ENCODE measurements at places on chromosomes 5 and 9. TPM values are rescaled to one million over a fixed set of nuclear protein-coding genes. Genes with fewer than 3 reads are reported as not detected.

The TAF11L12 gene
- total RNA-seq: not detected

The GPR21 gene
- 0.89 TPM for total RNA-seq

The CMYA5 gene
- 0.22 TPM for total RNA-seq

The SLC1A1 gene
- total RNA-seq: 0.14 TPM

DNA sequence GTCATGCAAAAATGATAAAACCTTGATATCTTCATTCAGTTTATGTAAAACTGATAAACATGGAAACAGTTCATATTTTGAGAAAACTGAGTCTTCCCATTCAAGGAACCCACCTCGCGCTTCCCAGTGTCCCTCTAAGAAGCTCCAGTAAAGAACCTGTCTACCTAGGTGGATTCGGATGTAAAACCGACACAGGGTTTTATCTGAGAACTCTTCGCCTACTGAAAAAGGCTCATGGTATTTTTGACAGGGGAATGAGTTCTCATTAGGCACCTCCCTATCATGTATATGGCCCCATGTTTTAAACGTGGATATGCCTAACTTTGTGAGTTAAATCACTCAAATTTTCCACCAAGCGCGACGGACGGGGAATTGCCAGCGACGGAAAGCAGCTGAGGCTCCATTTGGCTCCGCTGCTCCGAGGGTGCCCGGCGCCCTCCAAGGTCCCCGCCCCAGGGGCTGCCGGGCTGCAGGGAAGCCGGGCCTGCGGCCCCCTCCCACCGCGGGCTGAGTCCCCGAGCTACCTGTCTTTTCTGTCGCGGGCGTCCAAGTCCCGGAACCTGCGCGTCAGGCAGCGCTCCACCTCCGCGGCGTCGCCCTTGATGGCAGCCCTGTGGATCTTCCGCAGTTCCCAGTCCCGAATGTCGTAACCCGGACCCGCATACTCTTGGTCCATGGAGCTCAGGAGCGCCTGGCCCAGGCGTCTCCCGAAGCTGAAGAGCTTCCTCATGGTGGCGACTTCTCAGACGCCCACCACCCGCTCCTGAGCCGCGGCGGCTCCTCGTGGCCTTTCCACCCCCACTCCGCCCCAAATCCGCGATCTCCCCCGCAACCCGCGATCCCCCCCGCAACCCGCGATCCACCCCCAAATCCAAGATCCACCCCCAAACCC lies 594 bp downstream of the ANKRD18A start:
- peaks cover 30% of the 10 kb centered on the region for H3K4me1 ChIP-seq
- peaks cover 3% of the 10 kb centered on the region for H3K27me3 ChIP-seq
- DNase-seq: peak; percentile 5
- no peaks in the 10 kb centered on the region for H3K36me3 ChIP-seq
- H3K4me3 ChIP-seq: peak overlapping the region; percentile 70

DNA sequence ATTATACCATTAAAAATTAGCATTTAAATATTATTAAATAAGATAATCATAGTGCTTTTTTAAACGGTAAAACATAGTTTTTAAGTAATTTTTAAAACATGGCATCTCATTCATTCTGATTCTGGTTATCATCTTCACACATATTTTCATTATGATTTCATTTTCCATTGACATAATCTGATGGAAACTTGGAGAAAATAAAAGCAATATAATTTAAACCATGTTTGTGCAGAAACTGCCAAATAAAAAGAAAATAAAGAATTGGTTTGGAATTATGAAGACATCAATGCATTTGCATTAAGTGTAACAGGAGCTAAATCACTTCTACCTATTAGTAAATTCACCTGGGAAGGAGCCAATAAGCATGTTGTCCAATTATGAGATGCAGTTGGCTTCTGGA lies 490.1 kb upstream of the CD180 start:
- no peak overlapping the region for H3K27ac ChIP-seq
- H3K27me3 ChIP-seq: no peaks in the 10 kb centered on the region

GRCh38 chr9:116497095-116497890 lies 189.8 kb upstream of the TRIM32 start:
- no peaks in the 10 kb centered on the region for H3K4me1 ChIP-seq
- no peaks in the 10 kb centered on the region for H3K27me3 ChIP-seq
- H3K36me3 ChIP-seq: no peaks in the 10 kb centered on the region

DNA sequence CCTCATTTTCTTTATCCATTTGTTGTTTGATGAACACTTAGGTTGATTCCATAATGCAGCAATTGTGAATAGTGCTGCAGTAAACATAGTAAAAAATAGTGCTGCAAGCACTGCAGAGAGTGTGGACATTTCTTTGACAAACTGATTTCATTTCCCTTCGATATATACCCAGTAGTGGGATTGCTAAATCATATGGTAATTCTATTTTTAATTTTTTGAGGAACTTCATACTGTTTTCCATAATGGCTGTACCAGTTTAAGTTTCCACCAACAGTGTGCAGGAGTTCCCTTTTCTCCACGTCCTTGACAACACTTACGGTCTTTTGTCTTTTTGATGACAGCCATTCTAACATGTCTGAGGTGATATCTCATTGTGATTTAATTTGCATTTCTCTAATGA lies 138.2 kb upstream of the PLPPR1 start:
- H3K27me3 ChIP-seq: no peaks in the 10 kb centered on the region
- no peak for DNase-seq
- no peak overlapping the region for H3K4me3 ChIP-seq
- no peaks in the 10 kb centered on the region for H3K4me1 ChIP-seq
- no peak overlapping the region for H3K27ac ChIP-seq
- no peaks in the 10 kb centered on the region for H3K36me3 ChIP-seq

GRCh38 chr5:169971780-169972179 lies 8.5 kb downstream of the INSYN2B start:
- peaks cover 15% of the 10 kb centered on the region for H3K36me3 ChIP-seq
- H3K27me3 ChIP-seq: no peaks in the 10 kb centered on the region
- H3K4me1 ChIP-seq: no peaks in the 10 kb centered on the region
- H3K4me3 ChIP-seq: no peak overlapping the region
- no peak for DNase-seq

DNA sequence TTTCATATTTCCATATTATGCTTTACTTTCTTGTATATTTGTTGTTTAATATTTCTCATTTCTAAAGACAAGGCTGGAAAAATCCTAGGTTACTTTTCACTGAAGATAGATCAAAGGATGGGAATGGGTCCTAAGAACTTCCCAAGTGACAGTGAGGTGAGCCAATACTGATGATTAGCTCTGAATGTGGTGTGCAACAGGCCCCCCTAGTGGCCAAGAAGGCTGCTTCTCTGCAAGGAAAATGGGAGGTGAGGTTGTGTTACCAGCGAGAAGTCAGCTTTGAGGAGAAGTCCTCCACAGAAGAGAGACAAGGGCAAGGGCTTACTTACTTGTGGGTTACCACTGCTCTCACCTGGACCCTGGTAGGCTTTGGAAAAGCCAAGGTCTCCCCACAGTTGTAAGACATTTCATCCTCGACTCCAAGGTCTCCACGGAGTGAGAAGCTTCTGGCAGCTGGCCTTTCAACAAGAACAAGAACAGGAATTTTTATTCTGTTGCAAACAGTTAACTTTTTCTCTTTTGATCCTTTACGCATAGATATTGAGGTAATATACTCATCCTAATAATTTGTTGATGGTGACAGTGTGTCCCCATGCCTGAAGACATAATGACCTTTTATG lies 69.9 kb downstream of the MAMDC2 start:
- peaks cover 4% of the 10 kb centered on the region for H3K27me3 ChIP-seq
- H3K36me3 ChIP-seq: no peaks in the 10 kb centered on the region
- no peak for DNase-seq
- H3K27ac ChIP-seq: no peak overlapping the region
- H3K4me3 ChIP-seq: no peak overlapping the region

GRCh38 chr9:134294153-134295071 lies 31.8 kb upstream of the RXRA start:
- H3K36me3 ChIP-seq: no peaks in the 10 kb centered on the region
- H3K27ac ChIP-seq: no peak overlapping the region
- H3K27me3 ChIP-seq: no peaks in the 10 kb centered on the region
- no peak for DNase-seq
- H3K4me1 ChIP-seq: peaks cover 12% of the 10 kb centered on the region

DNA sequence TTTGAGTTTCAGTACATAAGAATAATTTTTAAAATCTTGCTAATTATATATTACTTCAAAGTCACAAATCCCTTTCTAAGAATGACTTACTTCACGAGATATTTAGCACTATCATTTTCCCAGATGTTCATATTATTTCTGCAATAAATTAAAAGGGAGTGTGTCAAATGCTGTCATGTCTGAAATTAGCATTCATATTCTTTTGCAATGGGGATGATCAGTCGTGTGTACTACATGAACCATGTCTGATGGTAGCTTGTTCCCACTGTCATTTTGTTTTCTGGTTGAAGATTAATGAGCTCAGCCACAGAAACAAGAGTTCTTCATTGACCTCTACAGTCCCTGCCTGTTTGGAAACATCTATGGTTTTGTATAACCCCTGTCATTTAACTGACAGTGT lies 30.1 kb downstream of the OTULINL start:
- DNase-seq: no peak
- H3K36me3 ChIP-seq: peaks cover 56% of the 10 kb centered on the region
- H3K27ac ChIP-seq: no peak overlapping the region
- H3K27me3 ChIP-seq: no peaks in the 10 kb centered on the region
- no peaks in the 10 kb centered on the region for H3K4me1 ChIP-seq

DNA sequence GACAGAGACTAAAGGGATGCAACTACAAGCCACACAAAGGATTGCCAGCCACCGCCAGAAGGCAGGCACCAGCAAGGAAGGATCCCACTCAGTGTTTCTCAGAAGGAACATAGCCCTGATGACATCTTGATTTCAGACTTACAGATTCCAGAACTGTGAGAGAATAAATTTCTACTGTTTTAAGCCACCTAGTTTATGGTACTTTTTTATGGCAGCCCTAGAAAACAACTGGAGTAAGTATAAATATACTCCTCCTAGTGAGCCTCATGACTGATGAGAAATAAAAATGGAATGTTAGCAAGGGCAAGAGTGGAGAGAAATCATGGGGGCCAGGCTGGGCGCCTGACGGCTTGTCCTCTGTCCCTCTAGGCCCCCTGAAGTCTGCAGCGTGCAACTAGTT lies 307.3 kb downstream of the PIK3R1 start:
- H3K27me3 ChIP-seq: no peaks in the 10 kb centered on the region
- no peak overlapping the region for H3K4me3 ChIP-seq
- H3K27ac ChIP-seq: no peak overlapping the region
- no peaks in the 10 kb centered on the region for H3K4me1 ChIP-seq

GRCh38 chr9:136075134-136075841 lies 19.8 kb downstream of the NACC2 start:
- peaks cover 26% of the 10 kb centered on the region for H3K4me1 ChIP-seq
- DNase-seq: no peak
- H3K27me3 ChIP-seq: no peaks in the 10 kb centered on the region
- H3K36me3 ChIP-seq: peaks cover 3% of the 10 kb centered on the region
- H3K27ac ChIP-seq: no peak overlapping the region
- no peak overlapping the region for H3K4me3 ChIP-seq

DNA sequence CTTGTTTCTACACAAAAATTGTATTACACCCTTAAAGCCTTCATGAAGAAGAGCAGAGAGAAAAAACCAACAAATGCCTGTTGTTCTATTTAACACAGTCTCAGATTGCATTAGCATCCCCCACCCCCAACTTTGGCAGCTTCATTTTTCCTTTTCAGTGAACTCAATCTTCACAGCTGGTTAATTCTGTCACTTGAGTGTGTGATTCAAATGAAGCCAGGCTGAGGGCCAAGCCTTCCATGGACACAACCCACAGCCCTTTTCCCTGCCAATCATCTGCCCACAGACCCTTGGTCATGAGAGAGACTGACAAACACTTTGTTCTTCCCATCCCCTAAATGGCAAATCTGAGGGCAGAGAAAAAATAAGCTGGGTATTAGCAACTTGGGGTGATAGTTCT lies 217.5 kb upstream of the NMUR2 start:
- H3K4me1 ChIP-seq: no peaks in the 10 kb centered on the region
- H3K27me3 ChIP-seq: no peaks in the 10 kb centered on the region
- DNase-seq: no peak
- no peak overlapping the region for H3K4me3 ChIP-seq
- H3K27ac ChIP-seq: no peak overlapping the region

GRCh38 chr9:90285946-90286345 lies 356.7 kb downstream of the DIRAS2 start:
- H3K4me3 ChIP-seq: no peak overlapping the region
- H3K36me3 ChIP-seq: no peaks in the 10 kb centered on the region
- H3K4me1 ChIP-seq: no peaks in the 10 kb centered on the region
- H3K27ac ChIP-seq: no peak overlapping the region
- H3K27me3 ChIP-seq: no peaks in the 10 kb centered on the region
- DNase-seq: no peak
